NCI-H1694 treated with DMSO at 0.1 percent for 48 hours (cell line): ENCODE measurements at places on chromosomes 5 and 9.

- DNase-seq = no peak
Measured at GRCh38 chr5:132069561-132069960, 4.0 kb upstream of the CSF2 start.

DNA sequence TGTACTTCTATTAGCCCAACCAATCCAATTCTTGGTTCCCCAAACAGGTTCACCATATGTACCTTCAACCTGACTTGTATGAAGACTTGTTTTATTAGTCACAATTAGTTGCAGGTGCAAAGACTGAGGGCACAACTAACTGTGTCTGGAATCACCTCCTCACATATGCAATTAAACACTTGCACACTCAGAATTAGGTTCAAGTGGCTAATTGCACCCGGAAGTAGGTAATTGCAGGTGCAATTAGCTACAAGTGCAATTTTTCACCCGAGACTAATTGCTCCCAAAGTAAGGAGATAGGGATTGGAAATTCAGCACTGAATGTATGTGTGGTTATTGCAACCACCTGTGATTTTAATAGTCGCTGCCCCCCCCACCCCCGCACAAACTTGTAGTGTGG is 338.9 kb downstream of the ZSWIM6 start:
- no peak for DNase-seq

DNA sequence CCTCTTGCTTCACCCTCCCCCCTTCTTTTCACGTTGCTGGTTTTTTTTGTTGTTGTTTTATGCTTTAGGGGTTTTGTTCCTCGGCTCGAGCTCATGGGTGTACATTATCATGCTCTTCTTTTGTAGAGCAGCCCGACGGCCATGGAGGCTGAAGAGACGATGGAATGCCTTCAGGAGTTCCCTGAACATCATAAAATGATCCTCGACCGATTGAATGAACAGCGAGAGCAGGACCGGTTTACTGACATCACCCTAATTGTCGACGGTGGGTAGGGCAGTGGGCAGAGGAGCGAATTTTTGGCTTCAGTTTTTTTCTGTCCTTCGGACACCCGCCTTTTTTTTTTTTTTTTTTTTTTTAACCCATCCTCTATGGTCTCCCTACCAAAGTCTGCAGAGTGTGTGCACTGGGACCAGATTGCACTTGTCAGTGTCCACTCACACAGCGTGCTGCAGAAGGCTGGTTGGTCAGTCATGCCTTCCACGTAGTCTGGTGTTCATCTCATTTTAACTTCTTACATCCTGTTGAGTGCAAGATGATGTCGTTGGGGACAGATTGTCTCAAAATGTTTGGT is 1.3 kb downstream of the ZNF131 start:
- no peak for DNase-seq

- no peak for DNase-seq
Measured at GRCh38 chr5:174251305-174252000, 205.9 kb downstream of the NSG2 start.

DNA sequence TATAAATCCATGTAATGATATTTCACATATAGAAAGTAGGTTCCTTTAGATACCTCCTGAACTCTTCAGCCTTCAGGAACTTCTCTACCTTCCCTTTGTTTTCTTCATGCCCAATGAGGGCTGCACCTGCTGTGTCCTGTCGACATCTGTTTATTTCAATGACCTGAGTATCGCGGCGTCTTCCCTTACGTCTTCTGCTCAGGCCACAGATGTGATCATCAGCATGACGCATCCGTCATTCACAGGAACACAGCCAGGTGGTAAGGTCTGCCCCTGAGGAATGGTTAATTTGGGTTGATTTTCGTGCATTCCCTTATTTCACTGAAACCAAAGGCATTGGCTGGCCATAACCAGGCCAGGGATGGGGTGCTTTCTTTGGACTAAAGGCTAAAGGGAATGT is 217.1 kb downstream of the MED10 start:
- no peak for DNase-seq

GRCh38 chr5:129447968-129448367 is 12.1 kb upstream of the ADAMTS19 start:
- no peak for DNase-seq

DNA sequence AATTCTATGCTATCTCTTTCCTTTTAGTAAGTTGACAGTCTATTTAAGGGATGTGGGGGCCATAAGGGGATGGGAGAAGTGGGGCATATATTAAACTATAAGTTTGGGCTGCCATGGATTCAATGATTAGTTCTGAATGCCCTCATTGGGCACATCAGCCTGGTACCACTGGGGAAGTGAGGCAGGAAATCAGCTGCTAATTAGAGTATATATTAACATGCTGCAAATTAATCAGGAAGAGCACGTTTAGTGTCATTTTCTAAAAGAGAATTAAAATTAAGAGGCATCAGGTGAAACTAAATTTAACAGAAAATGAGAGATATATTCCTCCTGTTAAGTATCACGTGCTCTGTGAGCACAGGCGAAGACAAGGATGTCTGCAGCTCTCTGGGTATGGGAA is 123.0 kb upstream of the GNA14 start:
- DNase-seq = no peak

DNA sequence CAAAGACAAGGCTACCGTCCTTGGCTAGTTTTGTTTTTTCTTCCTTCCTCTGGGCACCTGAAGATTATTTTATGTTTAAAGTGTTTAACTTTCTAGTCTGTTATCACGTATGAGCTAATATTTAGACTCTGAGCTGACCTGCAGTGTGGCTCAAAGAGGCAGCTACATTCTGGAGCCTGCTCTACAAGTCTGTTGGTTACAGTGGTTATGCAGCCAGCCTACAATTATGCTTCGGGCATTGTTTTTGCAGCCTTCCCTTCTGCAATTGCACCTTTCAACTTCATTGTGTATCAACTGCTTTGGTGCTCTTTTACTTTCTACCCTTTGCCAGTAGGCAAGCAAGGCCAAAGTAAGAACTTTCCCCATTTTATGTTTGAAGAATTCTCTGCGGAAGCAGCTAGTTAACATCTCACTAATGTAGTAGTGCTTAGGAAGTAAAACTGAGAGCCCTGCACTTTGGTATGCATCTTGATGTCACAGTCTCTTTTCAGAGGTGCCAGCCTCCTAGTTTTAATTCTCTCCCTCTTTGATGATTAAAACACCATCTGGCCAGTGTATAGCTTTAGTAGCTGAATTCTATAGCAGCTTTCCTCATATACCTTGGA is 322.1 kb downstream of the FAM170A start:
- no peak for DNase-seq

DNA sequence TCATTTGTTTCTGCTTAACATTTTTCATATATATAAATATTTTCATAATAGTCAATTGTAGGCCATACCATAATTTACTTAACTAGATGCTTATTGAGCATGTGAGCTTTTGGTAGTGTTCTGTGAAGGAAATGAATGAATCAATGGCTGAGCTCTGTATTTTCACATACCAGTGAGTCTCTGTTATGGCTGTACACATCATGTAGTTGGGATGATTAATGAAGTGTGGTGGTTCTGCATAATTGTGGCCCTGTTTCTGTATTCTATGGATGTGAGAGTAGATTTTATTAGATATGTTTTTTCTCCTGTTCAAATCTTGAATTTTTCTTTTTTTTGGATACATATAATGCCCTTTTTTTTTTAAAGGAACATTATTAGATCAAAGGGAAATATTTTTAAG is 56.2 kb downstream of the CTNNA1 start:
- no peak for DNase-seq

- peak; percentile 67 for DNase-seq
Measured at GRCh38 chr5:138960145-138960692, 85.1 kb upstream of the LRRTM2 start.

DNA sequence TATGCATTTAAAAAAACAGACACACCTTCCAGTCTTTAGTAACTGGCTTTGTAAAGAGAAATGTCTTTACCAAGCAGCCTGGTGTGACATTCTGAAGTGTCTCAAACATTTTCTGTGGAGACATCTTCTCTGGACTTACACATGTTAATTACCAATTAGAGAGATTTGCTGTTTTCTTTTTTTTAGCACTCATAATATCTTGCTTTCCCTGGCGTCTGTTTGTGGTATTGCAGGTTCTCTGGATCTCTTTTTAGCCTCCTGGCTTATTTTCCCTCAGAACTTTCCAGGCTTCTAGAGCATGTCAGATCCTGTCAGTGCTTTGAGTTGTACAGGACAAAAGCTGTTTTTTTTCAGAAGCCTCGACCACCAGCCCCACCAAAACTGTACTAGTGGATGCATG is 92.5 kb downstream of the MSX2 start:
- DNase-seq = no peak
